ENCODE measurements at places on chromosomes 11 and 22. TPM values are rescaled to one million over a fixed set of nuclear protein-coding genes. Genes with fewer than 3 reads are reported as not detected.
A peak's percentile ranks its signal among the peaks of the same experiment; 100 is the strongest.

ACRV1 gene
- polyA plus RNA-seq = 3.8 TPM

CLMP gene
- 12.9 TPM for polyA plus RNA-seq

TEF gene
- 13.1 TPM for polyA plus RNA-seq

MCAM gene
- 106 TPM for polyA plus RNA-seq

CHRNA10 gene
- 2.6 TPM for polyA plus RNA-seq

OR5B12 gene
- not detected for polyA plus RNA-seq

PHOX2A gene
- 1.7 TPM for polyA plus RNA-seq

RTN4R gene
- polyA plus RNA-seq = 25.9 TPM

ARHGAP20 gene
- polyA plus RNA-seq = 15.6 TPM

- no peak for DNase-seq
- peaks cover 16% of the 10 kb centered on the region for H3K4me1 ChIP-seq
- no peak overlapping the region for H3K4me3 ChIP-seq
- H3K27me3 ChIP-seq = no peaks in the 10 kb centered on the region
These were observed 28.2 kb upstream of the TOLLIP start for GRCh38 chr11:1337647-1338007.

GRCh38 chr11:133955945-133956421 is 785 bp downstream of the IGSF9B start:
- peak overlapping the region; percentile 47 for H3K27ac ChIP-seq
- H3K36me3 ChIP-seq = peaks cover 7% of the 10 kb centered on the region
- peaks cover 53% of the 10 kb centered on the region for H3K4me1 ChIP-seq

- no peak overlapping the region for H3K27ac ChIP-seq
- H3K4me1 ChIP-seq = peaks cover 68% of the 10 kb centered on the region
- H3K27me3 ChIP-seq = peaks cover 15% of the 10 kb centered on the region
- H3K36me3 ChIP-seq = peaks cover 37% of the 10 kb centered on the region
- no peak overlapping the region for H3K4me3 ChIP-seq
These were observed 15.5 kb downstream of the OTUB1 start for GRCh38 chr11:64001484-64002420.

- H3K27me3 ChIP-seq = peaks cover 48% of the 10 kb centered on the region
- no peak for DNase-seq
- H3K4me3 ChIP-seq = no peak overlapping the region
- H3K4me1 ChIP-seq = peaks cover 38% of the 10 kb centered on the region
- H3K27ac ChIP-seq = no peak overlapping the region
These were observed 3.1 kb downstream of the DRD4 start for GRCh38 chr11:640021-640706.

GRCh38 chr11:3156661-3157311 is 8.3 kb downstream of the OSBPL5 start:
- H3K36me3 ChIP-seq = peaks cover 43% of the 10 kb centered on the region
- H3K27ac ChIP-seq = peak overlapping the region; percentile 27
- no peak for DNase-seq
- H3K4me3 ChIP-seq = no peak overlapping the region
- H3K4me1 ChIP-seq = peaks cover 84% of the 10 kb centered on the region

GRCh38 chr11:34194576-34195335 is 89.3 kb downstream of the NAT10 start:
- H3K27me3 ChIP-seq = no peaks in the 10 kb centered on the region
- H3K4me3 ChIP-seq = no peak overlapping the region
- H3K27ac ChIP-seq = no peak overlapping the region
- H3K4me1 ChIP-seq = peaks cover 36% of the 10 kb centered on the region

- no peak overlapping the region for H3K27ac ChIP-seq
- H3K36me3 ChIP-seq = peaks cover 49% of the 10 kb centered on the region
- peak overlapping the region; percentile 49 for H3K4me3 ChIP-seq
- peaks cover 36% of the 10 kb centered on the region for H3K4me1 ChIP-seq
- peak; percentile 66 for DNase-seq
These were observed 24.4 kb downstream of the SHANK3 start for GRCh38 chr22:50696799-50697561.

DNA sequence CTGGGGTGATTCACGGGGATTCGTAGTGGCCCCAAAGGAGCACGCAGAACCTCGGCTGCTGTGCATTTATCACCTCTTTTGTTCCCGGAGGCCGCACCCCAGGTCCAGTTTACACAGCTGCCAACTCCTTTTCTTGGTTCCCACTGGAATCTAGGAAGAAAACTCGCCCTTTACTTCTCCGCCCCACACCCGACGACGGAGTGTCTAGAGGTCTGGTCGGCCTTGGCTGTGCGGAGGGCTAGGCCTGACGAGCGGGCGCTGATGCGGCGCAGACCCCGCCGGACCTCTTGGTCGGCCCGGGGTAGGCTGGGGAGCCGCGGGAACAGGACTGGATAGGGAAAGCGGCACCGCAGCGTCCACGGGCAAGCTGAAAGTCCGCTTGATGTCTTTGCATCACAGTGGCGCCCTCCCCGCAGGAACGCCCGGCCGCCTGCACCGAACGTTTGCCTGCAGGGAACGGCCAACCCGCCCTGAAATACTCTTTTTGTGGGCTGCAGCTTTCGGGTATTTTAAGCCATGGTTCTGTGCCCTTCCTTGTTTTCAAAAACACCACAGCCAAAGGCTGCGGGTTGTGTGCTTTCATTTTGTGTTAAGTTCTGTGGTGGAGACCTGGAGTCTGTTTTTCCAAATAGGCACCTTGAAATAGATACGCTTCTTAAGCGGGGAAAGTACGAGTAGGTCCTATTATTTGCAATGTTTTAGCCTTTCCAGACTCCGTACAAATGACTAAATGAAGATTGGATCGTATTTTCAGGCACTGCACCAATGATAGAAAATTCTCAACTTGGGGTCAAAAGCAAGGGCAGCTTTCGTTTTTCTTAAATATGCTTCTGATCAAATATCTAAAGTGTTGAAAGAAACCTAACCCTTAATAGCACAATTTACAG is 829 bp upstream of the ZBED5 start:
- H3K27me3 ChIP-seq = no peaks in the 10 kb centered on the region
- DNase-seq = no peak
- peaks cover 5% of the 10 kb centered on the region for H3K4me1 ChIP-seq
- H3K36me3 ChIP-seq = peaks cover 2% of the 10 kb centered on the region
- peak overlapping the region; percentile 79 for H3K4me3 ChIP-seq
- peak overlapping the region; percentile 98 for H3K27ac ChIP-seq

DNA sequence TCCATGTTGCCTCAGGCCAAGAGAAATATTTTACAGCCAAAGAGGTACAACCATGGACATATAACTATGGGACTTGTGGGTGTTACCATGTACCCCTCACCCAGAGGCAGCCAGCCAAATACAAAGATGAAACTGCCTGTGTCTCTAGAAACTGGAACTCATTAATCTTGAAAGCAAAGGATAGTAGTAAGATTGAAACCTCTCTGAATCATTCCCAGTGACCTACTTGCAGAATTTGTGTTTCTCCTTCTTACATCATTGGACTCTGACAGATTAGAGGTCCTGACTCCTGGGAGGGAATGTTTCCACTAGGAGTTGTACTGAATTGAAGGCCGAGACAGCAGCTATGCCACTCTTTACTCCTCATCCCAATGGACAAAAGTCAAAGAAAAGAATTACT is 257.4 kb upstream of the UBASH3B start:
- no peak overlapping the region for H3K27ac ChIP-seq
- H3K4me1 ChIP-seq = peaks cover 9% of the 10 kb centered on the region
- no peaks in the 10 kb centered on the region for H3K36me3 ChIP-seq
- peak; percentile 41 for DNase-seq
- no peak overlapping the region for H3K4me3 ChIP-seq

GRCh38 chr11:35585416-35585815 is 32.8 kb upstream of the FJX1 start:
- no peaks in the 10 kb centered on the region for H3K27me3 ChIP-seq
- no peak overlapping the region for H3K4me3 ChIP-seq
- H3K27ac ChIP-seq = no peak overlapping the region
- H3K4me1 ChIP-seq = no peaks in the 10 kb centered on the region
- no peaks in the 10 kb centered on the region for H3K36me3 ChIP-seq
- peak; percentile 21 for DNase-seq

DNA sequence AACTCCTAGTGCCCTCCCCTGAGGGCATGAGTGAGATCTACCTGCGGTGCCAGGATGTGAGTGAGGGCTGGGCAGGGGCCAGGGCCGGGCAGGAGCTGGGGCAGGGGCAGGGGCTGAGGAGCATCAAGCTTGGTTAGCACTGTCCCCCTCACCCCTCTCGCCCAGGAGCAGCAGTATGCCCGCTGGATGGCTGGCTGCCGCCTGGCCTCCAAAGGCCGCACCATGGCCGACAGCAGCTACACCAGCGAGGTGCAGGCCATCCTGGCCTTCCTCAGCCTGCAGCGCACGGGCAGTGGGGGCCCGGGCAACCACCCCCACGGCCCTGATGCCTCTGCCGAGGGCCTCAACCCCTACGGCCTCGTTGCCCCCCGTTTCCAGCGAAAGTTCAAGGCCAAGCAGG is 5.7 kb downstream of the TRPT1 start:
- H3K4me1 ChIP-seq = peaks cover 19% of the 10 kb centered on the region
- no peak overlapping the region for H3K27ac ChIP-seq
- no peak overlapping the region for H3K4me3 ChIP-seq
- H3K36me3 ChIP-seq = peaks cover 48% of the 10 kb centered on the region
- no peaks in the 10 kb centered on the region for H3K27me3 ChIP-seq
- DNase-seq = no peak

DNA sequence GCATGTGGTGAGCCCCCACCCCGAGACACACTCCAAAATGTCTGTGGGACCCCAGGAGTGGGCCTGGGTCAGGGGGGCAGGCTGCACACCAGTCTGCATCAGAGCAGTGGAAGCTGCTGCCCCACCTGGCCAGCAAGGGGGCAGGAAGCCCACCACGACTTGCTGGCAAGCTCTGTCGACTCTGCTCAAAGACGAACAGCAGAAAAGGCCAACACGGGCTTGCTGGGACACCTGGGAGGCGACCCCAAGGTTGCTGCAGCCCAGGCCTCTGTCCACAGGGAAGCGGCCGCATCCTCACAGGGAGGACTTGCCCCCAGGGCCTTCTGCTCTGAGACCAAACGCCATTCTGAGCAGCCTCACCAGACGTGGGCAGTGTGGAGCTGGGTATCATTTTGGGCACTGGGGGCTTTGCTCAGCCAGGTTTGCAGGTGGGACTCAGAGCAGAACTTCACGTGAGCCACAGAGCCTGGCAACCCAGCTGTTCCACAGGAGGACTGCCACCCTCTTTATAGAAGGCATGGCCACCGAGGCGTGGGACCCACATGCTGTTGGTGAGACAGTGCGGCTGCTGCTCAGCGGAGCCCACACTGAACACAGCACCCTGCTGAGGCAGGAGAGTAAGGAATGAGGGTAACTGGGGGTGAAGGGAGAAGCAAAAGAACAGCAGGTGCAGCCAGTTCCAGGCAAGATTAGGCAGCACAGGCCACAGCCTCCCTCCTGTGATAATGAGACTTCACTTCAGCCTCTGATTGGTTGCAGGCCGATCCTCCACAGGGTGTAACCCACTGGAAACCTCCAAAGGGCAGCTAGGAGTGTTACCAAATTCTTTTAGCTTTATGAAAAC is 11.0 kb downstream of the IL17REL start:
- no peak overlapping the region for H3K4me3 ChIP-seq
- H3K27me3 ChIP-seq = peaks cover 12% of the 10 kb centered on the region
- no peak for DNase-seq
- H3K36me3 ChIP-seq = peaks cover 2% of the 10 kb centered on the region
- H3K4me1 ChIP-seq = peaks cover 11% of the 10 kb centered on the region

DNA sequence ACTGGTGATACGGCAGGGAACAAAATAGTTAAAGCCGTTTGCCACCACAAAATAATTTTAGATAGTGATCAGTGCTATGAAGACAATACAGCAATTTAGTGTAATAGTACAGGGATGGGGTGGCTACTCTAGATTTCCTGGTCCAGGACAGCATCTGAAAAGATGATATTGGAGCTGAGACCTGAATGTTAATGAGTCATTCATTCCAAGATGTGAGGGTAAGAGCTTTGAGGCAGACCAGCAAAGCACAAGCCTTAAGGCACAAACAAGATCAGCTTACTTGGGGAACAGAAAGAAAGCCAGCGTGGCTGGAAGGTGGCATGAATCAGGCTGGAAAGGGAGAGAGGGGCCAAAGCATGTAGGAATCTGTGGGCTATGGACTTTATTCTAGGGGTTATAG is 132.3 kb downstream of the TRIM44 start:
- no peak for DNase-seq
- H3K27ac ChIP-seq = no peak overlapping the region
- H3K36me3 ChIP-seq = no peaks in the 10 kb centered on the region
- no peak overlapping the region for H3K4me3 ChIP-seq
- no peaks in the 10 kb centered on the region for H3K4me1 ChIP-seq
- H3K27me3 ChIP-seq = no peaks in the 10 kb centered on the region

DNA sequence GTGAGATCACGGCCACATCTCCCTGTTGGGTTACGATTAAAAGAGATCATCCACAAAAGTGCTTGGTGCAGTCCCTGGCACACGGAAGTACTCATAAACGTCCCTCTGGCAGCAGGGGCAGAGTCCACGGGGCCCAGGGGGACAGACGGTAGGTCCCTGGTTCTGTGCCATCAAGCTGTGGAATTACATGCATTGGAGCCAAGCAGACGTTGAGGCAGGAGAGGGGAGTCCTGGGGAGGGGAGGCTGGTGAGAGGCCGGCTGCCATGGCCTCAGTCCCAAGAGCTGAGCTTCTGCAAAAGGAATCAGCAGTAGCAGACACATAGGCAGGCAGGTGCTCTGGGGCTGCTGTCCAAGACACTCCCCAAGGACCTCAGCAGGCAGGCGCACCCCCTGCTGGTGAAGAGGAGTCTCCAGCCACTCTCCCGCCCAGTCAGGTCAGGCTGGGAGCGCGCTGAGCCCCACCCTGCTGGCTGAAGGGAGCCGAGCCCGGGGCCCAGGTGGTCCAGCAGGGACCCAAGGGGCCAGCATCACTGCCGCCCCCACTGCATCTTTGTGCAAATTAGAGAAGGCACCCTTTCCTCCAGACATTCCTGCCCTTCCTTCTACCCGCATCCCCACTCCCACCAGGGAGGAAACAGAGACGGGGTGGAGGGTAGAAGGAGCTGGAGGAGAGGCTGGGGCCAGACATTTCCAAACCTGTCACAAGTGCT is 7.6 kb upstream of the KCTD17 start:
- no peaks in the 10 kb centered on the region for H3K27me3 ChIP-seq
- H3K4me3 ChIP-seq = no peak overlapping the region
- DNase-seq = no peak
- peaks cover 8% of the 10 kb centered on the region for H3K4me1 ChIP-seq

GRCh38 chr22:32897400-32897799 is 95.9 kb downstream of the TIMP3 start:
- H3K27me3 ChIP-seq = no peaks in the 10 kb centered on the region
- H3K36me3 ChIP-seq = no peaks in the 10 kb centered on the region
- H3K4me3 ChIP-seq = no peak overlapping the region

GRCh38 chr11:97332271-97332670 is 942.5 kb downstream of the JRKL start:
- no peaks in the 10 kb centered on the region for H3K36me3 ChIP-seq
- no peaks in the 10 kb centered on the region for H3K27me3 ChIP-seq
- DNase-seq = no peak
- H3K4me3 ChIP-seq = no peak overlapping the region
- H3K4me1 ChIP-seq = no peaks in the 10 kb centered on the region
- no peak overlapping the region for H3K27ac ChIP-seq

DNA sequence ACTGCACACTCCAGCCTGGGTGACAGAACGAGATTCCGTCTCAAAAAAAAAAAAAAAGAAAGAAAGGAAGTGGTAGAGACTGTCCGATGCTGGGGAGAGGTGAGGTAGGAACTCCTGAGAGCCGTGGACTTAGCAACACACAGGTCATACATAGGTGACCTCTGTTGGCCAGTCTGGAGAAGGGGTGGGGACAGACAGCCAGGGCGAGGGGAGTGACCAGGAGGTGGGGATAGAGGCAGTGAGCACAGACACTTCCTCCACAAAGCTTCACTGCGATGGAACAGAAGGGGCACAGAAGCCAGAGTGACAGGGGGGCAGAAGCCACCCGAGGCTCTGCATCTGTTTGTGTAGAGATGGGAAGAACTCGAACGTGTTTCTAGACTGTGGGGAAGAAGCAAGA is 47.1 kb downstream of the MYH9 start:
- DNase-seq = no peak
- no peak overlapping the region for H3K4me3 ChIP-seq
- no peaks in the 10 kb centered on the region for H3K27me3 ChIP-seq

- no peaks in the 10 kb centered on the region for H3K4me1 ChIP-seq
- H3K4me3 ChIP-seq = no peak overlapping the region
- H3K36me3 ChIP-seq = no peaks in the 10 kb centered on the region
- H3K27ac ChIP-seq = no peak overlapping the region
These were observed 7.6 kb upstream of the JHY start for GRCh38 chr11:122874991-122875390.
